Gastroesophageal sphincter (tissue), 4 donors: ENCODE measurements at places on chromosomes 2 and 18. TPM values are rescaled to one million over a fixed set of nuclear protein-coding genes. Genes with fewer than 3 reads are reported as not detected.
A peak's percentile ranks its signal among the peaks of the same experiment; 100 is the strongest.

DNA sequence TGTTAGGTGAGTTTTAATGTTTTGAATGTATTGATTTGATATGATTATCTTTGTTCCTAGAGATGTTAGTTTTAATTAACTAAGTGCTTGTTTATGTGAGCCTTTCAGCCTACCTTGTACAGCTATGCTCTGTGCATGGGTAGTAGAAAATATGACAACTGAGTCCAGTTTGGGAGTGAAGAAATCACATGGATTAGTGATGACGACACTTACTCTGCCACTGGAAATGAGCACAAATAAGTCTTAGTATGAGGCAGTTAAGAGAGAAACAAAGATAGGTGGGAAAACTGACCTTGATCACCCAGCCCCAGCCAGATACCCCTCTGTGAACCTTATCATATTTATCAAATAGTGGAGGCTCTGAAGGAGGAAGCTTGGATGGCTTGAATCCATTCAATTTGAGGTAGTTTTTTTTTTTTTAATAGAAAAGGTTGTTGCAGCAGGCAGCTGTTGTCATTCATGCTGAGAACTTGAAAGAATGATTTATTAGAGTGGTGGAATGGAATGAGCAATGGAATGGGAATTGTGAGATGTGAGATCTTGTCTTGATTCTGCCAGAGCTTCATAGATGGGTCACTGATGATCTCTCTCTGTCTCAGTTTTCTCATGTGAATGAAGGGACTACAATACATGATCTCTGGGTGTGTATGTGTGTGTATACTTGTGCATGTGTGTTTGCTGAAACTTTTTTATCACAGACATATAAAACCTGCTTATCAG is 96.4 kb downstream of the MAP3K20 start:
- ATAC-seq: peak; percentile 67

- ATAC-seq: no peak
Observed at GRCh38 chr2:10904455-10904854, 7.3 kb upstream of the KCNF1 start.

DNA sequence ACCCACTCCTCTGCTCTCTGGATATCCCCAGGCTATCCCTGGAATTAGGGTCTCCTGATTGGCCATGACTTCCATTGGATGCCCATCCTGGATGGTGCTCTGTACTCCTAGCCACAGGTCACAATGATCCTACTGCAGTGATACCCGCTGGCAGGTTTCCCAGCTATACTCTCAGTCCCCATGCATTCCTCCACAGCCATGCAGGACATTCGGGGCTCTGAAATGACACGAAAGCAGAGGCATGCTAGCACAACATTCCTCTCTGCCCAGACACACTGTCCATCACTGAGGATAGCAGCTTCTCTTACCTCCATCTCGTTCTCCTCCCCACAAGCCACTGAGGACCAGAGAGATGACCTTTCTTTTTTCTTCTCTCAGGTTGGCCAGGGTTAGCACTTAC is 51.7 kb upstream of the SPATS2L start:
- ATAC-seq: no peak

DNA sequence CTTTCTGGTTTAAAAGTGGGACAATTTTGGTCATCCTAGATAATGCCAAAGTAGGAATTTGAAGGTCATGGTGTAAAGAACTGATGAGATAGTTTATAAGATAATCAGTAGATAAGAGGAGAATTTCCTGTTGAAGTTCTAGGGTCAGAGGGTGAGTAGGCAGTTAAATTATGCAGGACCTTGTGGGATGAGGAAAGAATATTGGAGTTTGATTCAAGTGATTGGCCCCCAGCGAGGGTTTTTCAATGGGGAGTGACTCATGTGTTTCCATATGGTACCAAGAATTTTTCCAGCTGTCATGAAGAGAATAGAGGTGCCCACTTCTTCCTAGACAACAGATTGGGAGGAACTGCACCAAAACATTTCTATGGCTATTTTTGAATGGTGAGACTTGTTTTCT is 940.2 kb upstream of the ZEB2 start:
- no peak for ATAC-seq

DNA sequence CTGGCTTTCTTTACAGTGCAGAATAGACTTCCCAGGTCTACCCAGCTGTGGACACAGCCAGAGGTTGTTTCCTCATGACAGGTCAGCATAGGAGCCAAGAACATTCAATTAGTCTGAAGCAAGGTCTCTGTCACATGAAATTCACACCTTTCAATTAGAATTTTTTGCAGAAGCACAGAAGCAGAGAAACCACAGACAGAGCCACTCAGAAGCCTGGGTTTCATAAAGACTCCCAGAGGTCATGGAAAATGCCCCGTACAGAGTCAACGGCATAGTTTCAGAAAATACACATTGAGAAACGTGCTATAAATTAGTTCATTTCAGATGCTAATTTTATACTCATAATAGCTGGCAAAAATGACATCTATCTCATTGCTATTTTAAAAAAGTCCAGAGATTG is 87.0 kb upstream of the TMEM200C start:
- ATAC-seq: no peak

GRCh38 chr2:159281002-159281401 is 5.5 kb downstream of the WDSUB1 start:
- ATAC-seq: no peak

- no peak for ATAC-seq
Observed at GRCh38 chr2:12381543-12382325, 335.0 kb upstream of the TRIB2 start.

DNA sequence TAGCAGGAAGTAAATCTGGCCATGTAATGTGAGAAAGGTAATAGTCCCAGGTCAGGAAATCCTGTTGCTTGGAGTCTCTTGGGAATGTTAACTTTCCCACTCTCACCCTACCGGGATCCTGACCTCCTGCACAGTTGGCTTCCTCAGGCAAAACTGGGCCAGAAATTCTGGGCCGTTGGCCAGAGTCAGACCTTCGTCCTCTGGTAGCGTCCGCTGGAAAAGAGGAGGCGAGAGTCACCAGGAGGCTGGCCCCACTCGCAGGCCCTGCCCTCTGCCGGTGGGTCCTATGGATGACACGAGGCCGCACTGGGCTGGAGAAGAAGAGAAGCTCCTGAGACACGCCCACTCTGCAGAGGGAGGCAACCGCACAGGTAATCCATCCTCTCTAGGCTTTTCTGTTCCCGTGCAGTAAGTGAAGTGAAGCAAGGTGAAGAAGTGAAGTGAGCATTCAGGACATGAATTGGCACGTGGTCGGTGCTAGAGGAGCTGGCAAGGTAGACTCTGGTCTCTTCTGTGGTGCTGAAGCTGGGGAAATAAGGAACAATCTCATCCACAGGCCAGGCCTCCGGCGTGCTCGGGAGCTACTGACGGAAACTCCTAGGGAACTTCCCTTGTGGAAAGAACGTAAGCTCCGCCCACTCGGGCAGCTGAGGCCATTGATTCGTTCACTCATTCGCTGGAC is 182.7 kb upstream of the GLI2 start:
- peak; percentile 83 for ATAC-seq

- ATAC-seq: peak; percentile 0
Observed at GRCh38 chr2:65429786-65430602, 2.4 kb downstream of the SPRED2 start.

- ATAC-seq: no peak
Observed at GRCh38 chr2:111118981-111119821, 1.5 kb upstream of the BCL2L11 start.

- no peak for ATAC-seq
Observed at GRCh38 chr2:152613235-152613634, 104.0 kb downstream of the PRPF40A start.

DNA sequence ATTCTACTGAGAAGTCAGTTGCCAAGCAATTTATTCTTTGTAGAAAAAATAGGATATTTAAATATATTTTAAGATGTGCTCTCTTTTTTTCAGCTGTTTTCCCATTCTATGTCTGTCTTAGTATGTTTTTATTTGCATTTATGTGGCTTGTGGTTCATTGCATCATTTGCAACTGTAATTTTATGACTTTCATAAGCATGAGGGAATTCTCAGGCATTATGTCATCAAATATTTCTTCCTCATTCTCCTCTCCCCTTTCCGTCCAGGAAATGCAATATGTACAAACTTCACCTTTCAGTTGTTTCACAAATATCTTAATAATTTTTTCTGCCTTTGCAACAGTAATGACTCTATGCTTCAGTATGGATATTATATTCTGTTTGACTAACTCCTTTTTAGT is 560.2 kb upstream of the LRATD1 start:
- ATAC-seq: no peak

- ATAC-seq: no peak
Observed at GRCh38 chr18:24790347-24790746, 329.9 kb downstream of the HRH4 start.

GRCh38 chr18:8450898-8451665 is 158.2 kb upstream of the RAB12 start:
- ATAC-seq: no peak

ITPRIPL1 gene
- 1.0 TPM for total RNA-seq

COLEC12 gene
- 34.1 TPM for total RNA-seq

CXCR1 gene
- not detected for total RNA-seq

DNA sequence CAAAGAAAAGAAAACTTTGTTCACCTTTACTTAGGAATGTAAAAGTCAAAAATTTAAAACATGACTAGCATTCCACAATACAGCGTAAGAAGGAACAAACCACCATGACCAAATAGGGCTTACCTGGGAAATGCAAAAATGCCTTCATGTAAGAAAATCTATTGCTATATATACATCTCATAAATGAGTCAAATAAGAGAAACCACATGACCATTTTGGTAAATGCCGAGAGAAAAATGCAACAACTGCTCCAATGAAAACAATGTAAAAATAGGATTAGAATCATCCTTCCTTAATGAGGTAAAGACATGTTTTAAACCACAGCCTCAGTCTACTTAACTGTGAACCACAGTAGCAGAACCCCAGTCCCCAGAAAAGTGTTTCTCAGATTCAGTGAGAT is 49.4 kb downstream of the TGOLN2 start:
- no peak for ATAC-seq

DNA sequence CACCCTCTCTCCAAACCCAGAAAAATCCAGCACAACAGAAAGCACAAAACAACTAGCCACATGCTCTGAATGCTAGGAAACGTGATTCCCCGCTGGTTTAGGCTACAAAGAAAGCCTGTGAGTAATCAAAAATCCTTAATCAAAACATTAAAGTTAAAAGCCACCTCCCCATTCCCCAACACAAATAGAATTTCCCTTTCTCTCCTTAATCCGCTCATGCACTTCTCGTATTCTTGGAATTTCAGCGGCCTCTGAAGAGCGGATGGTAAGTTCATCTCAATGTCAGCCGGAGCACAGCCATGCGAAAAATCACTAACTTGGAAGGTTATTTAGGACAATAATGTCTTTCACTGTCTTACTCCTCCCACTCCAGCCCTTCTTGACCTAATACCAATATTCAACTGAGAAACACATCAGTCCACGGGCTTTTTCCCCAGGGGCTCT is 126.7 kb downstream of the OSBPL1A start:
- peak; percentile 10 for ATAC-seq

GRCh38 chr2:49251766-49252165 is 97.5 kb upstream of the FSHR start:
- no peak for ATAC-seq

EDAR gene
- not detected for total RNA-seq

GRCh38 chr2:236753606-236754270 is 184.1 kb downstream of the ACKR3 start:
- ATAC-seq: no peak

NEU2 gene
- not detected for total RNA-seq

SPC25 gene
- total RNA-seq: not detected

ASPRV1 gene
- 1.2 TPM for total RNA-seq

DNA sequence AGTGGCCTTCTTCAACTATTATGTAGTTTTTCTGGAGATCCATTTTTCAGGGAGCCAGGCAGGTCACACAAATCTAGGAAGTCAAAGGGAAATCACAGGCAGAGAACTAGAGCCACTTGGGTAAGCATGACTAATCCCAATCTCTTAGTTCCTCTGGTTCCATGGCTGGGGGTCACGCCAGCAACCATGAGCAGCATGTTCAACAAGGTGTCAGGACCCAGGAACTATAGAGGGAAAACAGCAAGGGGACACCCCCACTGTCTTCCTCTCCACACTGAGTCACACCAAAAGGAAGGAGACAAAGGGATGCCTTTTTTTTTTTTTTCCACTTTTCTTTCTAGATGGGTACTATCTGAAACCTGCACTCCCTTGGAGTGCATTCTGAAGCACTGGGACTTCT is 250.9 kb downstream of the OTX1 start:
- ATAC-seq: no peak

- no peak for ATAC-seq
Observed at GRCh38 chr2:6626401-6627012, 239.2 kb downstream of the CMPK2 start.

TDRD15 gene
- total RNA-seq: 0.73 TPM

DNA sequence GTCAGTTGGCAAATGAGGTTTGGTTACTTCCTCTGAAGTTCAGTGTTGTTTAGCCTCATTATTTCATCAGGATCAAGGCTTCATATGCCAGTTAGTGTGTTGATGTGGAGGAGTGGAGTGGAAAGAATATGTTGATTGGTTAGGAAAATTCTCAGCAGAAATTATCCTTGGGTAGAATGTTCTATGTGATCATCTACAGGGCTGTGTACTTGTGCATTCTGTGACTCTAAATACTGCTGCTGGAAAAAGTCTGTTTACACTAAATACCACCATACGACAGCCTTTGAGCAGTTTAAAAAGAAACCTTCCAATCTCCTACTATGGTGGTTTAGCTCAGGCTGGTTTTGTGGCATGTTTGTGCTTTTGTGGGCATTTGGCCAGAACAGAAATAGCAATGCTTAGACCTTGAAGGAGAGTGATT is 25.8 kb downstream of the CAB39 start:
- no peak for ATAC-seq

DNA sequence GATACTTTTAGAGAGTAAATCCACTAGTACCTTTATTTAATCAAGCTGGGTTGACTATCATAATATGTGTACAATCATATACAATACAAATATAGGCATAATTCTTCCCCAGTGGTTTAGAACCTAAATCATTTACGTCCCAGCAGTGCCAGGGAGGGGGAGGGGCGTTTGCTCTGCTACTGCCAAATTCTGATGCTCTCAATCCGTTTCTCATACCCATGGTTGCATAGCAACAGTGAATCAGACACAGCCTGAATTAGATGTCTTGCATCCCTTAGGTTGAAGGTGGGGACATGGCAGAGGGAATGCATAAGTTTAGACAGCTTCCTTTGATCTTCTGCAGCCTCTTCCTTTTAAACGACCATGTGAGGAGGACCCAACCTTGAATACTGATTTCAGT is 135.4 kb downstream of the ABCA12 start:
- ATAC-seq: no peak

- ATAC-seq: no peak
Observed at GRCh38 chr2:202436626-202437025, 60.5 kb downstream of the BMPR2 start.

GRCh38 chr2:46748735-46749531 is 166.7 kb downstream of the MCFD2 start:
- no peak for ATAC-seq

RAB27B gene
- total RNA-seq: 0.58 TPM

- no peak for ATAC-seq
Observed at GRCh38 chr2:175840256-175840655, 161.8 kb downstream of the LNPK start.

EVA1A gene
- not detected for total RNA-seq

TRMT61B gene
- 14.2 TPM for total RNA-seq

- no peak for ATAC-seq
Observed at GRCh38 chr2:48328942-48329723, 200.8 kb upstream of the STON1 start.
